ENCODE measurements at places on chromosomes 7 and 10.

DNA sequence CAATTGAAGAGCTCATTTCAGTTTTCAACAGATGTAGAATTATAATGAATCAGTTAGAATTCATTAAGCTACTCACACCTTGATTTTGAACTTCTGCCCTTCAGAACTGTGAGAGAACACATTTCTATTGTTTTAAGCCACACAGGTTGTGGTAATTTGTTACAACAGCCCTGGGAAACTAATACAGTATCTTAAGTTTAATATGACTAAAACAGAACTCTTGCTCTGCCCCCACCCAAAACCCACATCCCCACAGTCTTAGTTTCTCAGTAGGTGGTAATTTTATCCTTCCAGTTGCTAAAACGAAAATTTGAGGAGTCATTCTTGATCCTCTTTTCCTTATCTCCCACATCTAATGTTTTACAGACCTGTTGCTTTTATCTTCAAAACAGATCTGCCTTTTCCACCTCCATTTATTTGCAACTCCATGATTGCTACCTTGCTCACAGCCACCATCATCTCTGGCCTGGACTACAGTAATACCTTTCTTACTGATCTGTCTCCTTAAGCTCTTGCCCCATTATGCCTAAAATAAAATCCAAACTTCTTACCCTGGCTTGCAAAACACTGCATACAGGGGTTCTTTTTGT lies 72.8 kb upstream of the NXPH1 start:
- no peak for DNase-seq

DNA sequence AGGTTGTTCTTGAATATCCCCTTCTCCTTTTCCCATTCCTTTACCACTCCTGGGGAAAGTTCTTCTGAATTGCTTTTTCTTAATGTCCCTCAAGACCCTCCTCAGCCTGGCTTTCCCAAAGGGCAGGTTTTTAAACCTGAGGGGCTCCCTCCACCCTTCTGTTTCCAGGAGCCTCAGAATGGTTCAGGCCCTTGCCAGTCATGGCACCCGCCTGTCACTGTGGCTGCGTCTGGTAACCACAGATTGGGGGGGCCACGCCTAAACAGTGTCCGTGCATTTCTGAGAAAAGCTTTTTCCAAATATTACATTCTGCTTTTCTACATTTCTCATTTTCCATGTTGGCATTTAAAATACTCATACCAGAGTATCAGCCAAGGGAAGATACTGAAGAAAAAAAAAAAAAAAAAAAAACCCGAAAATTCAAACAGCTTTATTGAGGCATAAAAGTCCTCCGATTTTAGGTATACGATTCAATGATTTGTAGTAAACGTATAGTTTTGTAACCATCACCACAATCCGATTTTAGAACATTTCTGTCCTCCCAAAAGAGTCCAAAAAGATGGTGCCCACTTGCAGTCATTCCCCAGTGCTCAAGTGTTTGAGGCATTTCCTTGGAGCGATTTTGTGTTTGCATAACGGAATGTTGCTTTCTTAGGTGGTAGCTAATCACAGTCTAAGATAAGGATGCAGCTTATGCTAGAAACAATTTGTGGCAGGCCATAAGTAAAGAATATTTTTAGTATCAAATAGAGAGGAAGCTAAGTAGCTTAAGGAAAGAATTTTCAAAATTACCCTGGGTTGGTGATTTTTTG lies 22.1 kb downstream of the HKDC1 start:
- DNase-seq, result no peak

DNA sequence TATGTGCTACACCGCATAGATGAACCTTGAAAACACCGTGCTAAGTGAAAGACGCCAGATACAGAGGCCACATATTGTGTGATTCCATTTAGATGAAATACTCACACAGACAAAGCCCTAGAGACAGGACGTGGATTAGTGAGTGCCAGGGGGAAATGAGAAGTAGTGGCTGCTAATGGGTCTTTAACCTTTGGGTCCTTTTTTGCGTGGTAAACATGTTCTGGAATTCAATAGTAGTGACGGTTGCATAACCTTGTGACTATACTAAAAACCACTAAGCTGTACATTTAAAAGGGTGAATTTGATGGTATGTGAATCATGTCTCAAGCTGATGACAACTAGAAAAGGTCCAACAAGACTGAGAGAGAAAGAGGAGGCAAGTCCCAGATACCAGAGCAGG lies 15.6 kb downstream of the SMKR1 start:
- DNase-seq, result no peak

DNA sequence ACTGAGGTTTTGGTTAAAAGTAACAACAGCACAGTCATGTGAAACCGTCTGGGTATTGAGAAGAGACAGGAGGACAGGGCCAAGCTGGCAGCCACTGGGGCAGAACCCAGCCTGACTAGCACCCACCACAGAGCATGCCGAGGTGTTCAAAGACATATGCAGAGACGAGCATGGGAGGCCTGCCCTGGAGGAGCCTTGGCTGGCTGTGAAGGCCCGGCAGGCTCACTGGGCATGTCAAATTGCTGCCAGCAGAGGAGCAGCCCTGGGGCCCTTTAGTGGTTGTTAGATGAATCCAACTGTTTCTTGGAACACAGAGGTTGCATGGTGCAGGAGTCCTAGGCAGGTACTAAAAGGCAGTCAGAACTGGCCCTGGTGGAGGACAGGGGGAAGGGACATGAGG lies 5.0 kb upstream of the GDF2 start:
- no peak for DNase-seq

DNA sequence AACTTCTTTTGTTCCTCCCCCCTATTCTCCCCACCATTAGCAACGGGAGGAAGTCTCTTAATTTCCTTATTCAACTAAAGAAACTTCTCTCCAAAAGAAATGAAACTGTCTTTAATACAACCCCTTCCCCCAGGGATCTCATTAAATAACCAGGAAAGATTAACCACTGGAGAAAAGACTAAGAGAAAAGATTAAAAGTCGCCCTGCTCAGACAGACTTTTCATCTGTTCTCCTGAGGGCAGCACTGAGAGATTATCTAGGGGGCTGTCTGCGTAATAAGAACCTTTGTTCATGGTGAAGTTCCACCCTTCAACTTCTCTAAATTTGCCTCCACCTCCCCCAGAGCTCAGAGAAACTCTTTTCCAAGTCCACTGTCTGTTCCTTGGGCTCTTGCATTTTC lies 105.5 kb downstream of the HGF start:
- DNase-seq, result no peak

DNA sequence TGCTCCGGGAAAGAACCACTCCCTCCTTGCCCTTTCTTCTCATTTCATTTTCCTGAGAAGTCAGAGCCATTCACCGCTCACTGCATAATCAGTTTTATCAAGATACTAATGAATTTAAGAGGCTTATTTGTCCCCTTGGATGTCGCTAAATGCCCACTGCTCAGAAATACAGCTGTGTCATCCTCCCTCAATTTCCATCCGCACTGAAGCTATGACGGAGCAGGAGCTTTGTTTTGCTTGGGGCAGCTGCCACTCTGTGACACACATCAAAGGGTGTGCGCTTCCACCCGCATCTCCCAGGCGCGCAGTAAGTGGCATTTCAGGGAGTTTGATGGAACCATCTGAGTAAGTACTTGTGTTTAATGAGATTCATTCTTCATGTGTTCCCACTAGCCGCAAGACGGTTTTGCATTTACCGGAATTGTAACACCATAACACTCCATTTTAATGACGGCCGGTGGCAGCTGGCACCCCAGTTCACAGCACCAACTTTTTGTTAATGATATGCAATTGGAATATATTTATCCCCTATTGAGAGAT lies 103.8 kb upstream of the PARD3 start:
- no peak for DNase-seq

DNA sequence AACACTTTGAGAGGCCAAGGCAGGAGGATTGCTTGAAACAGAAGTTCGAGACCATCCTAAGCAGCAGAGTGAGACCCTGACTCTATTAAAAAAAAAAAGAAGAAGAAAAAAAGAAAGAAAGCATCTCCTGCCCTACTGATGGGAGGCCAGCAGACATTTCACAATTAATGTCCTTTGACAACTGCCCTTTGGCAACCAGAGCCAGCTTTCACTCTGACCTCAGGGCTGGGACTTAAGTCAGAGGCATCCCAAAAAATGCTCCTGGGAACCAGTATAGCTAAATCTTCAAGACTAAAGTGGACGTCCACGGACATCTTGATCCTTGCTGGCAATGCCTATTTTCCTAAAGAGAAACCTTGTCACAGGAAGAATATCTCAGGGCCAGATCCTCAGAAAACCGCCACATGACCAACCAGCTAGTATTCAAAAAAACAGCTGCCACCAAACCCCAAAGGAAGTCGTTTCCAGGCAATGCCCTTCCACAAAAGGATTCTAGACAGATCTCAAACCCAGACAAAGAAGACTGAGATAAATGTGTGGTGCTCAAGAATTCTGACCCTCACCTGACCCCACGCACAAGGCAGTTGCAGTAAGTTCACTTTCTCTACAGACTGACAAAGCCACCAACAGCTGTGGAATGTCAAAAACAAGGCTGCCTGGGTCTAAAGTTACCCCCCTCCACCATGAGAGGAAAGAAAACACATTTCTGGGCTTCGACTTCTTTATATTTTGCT lies 18.4 kb downstream of the GFRA1 start:
- no peak for DNase-seq

- no peak for DNase-seq
Measured at GRCh38 chr7:33700001-33700899, 205.1 kb upstream of the BMPER start.

GRCh38 chr7:55573234-55573900 lies 1.1 kb upstream of the VOPP1 start:
- no peak for DNase-seq

DNA sequence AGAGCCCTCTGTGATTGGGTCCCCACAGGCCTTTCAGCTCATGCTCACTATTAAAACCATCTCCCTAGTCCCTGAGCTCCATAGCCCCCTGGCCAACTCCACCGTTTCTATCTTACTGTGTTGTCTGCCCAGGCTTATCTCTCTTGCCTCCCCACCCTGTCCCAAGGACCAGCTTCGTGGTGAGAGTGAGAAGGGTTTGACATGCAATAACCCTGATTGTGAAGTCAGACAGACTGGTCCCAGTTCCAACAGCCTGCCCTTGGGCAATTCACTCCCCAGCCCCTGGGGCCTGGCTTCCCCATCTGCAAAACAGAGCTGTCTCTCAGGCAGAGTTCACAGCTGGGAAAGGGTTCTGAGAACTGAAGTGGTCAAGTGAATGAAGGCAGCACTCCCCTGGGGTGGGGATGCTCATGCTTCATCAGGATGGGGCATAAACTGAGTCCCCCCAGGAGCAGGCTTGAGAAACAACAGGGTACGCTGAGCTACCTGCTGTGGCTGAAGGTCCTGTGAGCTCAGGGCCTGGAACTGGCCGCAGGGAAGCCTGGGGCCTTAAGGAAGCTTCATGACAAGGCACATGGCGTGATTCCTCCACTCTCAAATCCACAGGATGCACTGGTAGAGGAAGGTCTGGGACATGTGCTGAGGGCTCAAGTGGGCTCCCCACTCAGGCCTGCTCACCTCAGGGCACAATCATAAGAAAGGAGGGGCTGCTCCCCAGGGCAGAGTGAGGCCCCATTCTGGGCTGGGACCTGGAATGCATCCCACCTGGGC lies 1.8 kb upstream of the PPIF start:
- no peak for DNase-seq

DNA sequence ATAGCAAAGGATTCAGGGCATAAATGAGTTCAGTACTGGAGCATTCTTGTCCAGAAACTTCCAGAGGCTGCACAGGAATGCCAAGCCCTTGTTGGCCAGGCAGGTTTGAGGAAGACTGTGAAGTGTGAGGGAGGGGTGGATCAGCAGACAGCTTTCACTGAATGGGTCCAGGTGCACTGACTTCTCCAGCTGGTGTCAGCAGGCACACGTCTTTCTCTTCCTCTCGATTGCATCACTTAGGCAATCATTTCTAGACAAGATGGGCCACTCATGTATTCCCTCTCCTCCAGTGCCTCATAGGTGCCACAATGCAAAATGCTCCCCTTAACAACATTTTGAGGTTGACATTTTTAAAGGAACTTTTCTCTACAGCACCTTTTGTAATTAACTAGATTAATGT lies 15.6 kb upstream of the PLEKHS1 start:
- DNase-seq, result no peak

DNA sequence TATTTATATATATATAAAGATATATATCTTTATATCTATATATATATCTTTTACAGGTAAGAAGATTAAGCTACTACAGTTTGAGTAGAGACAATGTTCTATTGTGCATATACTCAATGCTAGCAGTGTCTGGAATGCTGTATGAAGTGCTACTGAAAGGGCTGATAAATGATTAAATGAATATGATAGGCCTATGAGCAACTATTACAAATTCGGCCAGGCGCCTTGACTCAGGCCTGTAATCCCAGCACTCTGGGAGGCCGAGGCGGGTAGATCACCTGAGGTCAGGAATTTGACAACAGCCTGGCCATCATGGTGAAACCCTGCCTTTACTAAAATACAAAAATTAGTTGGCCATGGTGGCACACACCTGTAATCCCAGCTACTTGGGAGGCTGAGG lies 297.1 kb downstream of the CACNA2D1 start:
- DNase-seq, result no peak

DNA sequence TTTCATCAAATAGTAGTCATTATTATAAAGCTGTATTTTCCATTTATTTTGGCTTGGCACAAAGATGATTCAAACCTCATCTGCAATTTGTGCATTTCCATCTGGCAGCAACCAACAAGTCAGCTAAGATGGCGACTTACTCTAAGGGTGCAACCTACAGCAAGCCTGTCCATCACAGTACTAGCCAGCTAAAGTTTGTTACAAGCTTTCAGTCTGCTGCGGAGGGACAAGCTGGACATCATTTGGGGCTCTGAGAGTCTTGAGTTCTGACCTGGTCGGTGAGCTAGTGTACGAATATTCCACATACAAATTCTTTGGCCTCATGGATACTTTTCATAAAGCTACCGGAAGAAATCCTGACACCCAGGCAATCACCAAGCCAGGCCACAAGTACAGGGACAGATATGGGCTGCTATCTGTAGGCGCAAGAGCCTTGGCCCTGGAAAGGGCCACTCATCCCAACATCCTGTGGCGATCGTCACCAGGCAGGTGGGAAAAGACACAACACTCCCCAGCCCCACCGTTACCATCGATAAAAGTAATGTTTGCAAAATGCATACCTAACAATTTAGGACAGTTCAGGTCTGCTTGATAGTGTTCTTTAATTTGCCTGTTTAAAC lies 307.6 kb downstream of the SKIDA1 start:
- no peak for DNase-seq
